ENCODE measurements at places on chromosomes 3 and 15. TPM values are rescaled to one million over a fixed set of nuclear protein-coding genes. Genes with fewer than 3 reads are reported as not detected.

DNA sequence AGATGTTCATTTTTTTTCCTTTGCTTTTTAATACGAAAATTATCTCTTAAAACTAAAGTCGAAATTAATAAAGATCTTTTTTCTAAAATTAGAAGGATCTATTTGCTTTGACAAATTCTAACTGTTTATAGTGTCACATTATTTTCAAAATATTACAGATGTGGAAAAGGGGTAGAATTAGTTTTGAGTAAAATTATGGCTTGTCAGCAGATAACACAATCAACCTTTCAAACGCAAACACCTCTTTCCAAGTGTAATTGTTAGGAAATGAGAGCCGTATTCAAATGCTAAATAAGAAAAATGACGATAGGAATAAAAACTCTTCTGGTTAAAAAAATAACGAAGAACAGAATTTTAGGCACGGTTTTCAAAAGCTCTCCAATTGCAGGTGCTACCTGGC, 704.7 kb downstream of the NLGN1 start:
- DNase-seq: no peak

GRCh38 chr15:29925227-29926082, 103.2 kb upstream of the TJP1 start:
- peak; percentile 72 for DNase-seq

GRCh38 chr3:173886-174285, 22.7 kb upstream of the CHL1 start:
- no peak for DNase-seq

GRCh38 chr15:78682693-78683410, 41.8 kb upstream of the CHRNB4 start:
- DNase-seq: no peak

- no peak for DNase-seq
Observed at GRCh38 chr3:13815088-13815683, 64.7 kb downstream of the WNT7A start.

- DNase-seq: no peak
Observed at GRCh38 chr3:129822241-129822640, 71.3 kb downstream of the TMCC1 start.

GRCh38 chr3:179672918-179673317, 20.1 kb downstream of the USP13 start:
- DNase-seq: no peak

DNA sequence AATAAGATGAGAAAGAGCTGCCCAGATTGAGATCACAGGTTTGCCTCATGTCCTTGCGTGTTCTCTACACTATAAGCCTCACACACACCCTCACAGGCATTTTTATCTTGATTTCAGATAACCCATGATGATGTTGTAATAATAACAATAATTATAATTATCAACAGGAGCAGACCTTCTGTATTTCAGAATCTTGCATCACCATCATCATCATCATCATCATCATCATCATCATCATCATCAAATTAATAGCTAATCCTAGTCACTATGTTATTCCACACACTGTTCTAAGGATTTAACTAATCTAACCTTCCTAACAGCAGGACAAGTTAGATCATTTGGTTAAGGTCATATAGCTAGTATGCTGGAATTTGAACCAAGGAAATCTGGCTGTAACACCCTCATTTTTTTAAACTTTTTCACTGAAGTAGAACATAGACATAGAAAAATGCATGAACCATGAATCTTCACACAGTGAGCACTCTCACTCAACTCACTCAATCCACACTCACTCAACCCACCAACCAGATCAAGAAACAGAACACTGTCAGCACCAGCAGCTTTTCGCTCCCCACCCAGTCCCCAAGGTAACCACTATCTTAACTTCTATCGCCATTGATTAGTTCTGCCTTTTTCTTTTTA, 1.8 kb upstream of the SH2D7 start:
- no peak for DNase-seq

DNA sequence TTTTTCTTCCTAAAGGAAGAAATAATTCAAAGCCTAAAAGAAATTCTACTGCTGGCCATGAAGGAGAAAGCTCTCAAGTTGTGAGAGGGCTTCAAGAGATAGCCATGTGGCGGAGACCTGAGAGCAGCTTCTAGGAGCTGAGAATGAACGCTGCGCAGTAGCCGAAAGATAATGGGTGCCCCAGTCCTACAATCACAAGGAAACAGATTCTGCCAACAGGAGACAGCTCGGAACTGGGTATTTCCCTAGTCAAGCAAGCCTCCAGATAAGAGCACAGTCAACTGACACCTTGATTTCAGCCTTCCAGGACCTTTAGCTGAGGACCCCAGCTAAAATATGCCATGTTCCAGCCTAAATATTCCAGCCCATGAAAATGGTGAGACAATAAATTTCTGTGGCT, 824.1 kb downstream of the FHIT start:
- DNase-seq: no peak

DNA sequence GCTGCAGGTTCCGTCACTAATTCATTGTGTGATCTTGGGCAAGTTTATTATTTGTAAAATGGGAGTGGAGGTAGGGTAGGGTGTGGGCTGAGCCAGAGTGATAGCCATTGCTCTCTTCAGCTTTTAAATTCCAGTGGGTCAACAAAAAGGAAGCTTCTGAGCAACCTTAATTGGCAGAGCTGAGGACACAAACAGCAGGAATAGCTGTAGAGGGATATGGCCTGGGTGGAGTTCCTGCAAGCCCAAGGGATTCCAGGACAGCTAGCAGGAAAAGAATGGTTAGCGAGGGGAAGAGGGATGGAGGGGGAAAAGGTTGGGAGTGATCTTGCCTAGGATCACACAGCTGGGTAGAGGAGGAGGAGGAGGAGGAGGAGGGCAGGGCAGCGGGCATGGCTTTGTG, 11.4 kb downstream of the CCK start:
- no peak for DNase-seq

- DNase-seq: no peak
Observed at GRCh38 chr3:32280262-32280910, 41.9 kb downstream of the CMTM8 start.

GRCh38 chr3:126638790-126639189, 16.1 kb downstream of the TXNRD3 start:
- no peak for DNase-seq

- no peak for DNase-seq
Observed at GRCh38 chr3:32856355-32856889, 38.6 kb downstream of the TRIM71 start.

- no peak for DNase-seq
Observed at GRCh38 chr15:25946241-25946805, 83.2 kb upstream of the ATP10A start.

- no peak for DNase-seq
Observed at GRCh38 chr3:84308379-84308778, 650.4 kb upstream of the CADM2 start.

- no peak for DNase-seq
Observed at GRCh38 chr3:27279123-27279522, 90.1 kb downstream of the NEK10 start.

DNA sequence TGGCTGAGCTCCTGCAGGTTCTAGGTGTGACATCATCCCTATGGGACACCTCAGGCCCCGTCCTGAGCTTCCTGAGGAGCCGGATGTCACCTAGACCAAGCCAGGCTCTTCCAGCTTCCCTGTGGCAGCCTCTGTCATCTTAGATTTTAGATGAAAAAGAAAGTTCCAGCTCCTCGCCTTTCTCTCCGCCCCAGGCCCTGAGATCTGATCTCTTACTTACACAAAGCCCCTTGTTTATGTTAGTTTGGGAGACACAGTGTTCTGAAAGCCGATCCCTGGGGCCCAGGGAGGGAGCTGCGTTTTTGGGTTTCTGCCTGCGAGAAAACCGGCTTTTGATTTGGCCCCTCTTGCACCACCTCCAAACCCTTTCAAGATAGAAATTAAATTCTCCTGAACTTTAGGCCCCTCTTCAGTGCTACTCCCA, 40.2 kb upstream of the FAM107A start:
- no peak for DNase-seq

Gene DNAH12
- total RNA-seq: not detected

Gene SLC28A2
- total RNA-seq: not detected

Gene OCA2
- 0.47 TPM for total RNA-seq

Gene GATA2
- total RNA-seq: 215 TPM

Gene WDR53
- 14.6 TPM for total RNA-seq

Gene LZTFL1
- 15.3 TPM for total RNA-seq

Gene MST1R
- total RNA-seq: 8.1 TPM

Gene LRRC31
- not detected for total RNA-seq

Gene CYP11A1
- 0.16 TPM for total RNA-seq

Gene CPN2
- total RNA-seq: not detected

Gene SPTBN5
- 0.02 TPM for total RNA-seq

Gene TMF1
- 12.3 TPM for total RNA-seq

Gene CMC1
- total RNA-seq: 38.8 TPM

Gene CNTN4
- not detected for total RNA-seq

Data from K562 (cell line).